ENCODE measurements at places on chromosomes 5 and 9.

GRCh38 chr5:169112016-169112415 is 188.9 kb downstream of the SLIT3 start:
- ATAC-seq: no peak

DNA sequence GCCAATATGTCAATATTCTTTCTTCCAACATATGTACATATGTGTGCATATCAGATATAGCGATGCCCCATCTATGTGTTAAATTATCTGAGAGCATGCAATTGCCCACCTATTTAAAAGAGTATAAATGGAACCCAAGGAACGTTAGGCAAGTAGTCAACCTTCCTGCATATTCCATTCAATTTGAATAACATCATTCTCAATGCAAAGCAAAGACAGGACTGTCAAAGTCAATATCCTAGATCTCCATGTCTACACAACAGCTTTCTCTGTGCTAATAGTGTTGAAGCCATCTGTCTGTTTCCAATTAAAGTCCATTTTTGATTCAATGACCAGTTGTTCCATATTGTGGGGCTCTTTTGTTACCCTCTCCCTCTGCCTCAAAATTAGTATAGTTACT is 85.3 kb upstream of the COX7C start:
- ATAC-seq: no peak

DNA sequence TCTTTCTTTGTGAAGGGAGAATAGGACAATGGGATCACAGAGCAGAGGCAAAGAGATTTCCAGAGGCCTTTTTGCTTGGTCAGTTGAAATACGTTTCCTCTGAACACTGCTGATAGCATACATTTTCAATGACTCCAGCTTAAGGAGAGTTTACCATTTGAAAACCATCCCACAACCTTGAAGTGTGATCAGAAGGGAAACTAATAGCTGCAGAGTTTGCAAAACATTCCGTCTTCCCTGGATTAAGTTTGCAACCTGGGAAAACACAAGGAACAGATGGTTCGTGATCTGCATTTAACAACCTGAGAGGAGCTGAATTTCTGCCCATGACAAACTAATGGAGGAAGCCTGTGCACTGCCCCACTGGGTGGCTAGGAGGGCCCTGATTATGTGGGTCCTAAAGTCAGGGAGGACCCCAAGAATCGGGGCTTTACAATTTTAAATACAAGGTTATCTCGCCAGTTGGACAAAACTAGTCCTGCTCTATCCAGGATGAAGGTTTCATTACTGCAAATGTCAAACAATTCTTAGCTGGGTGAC is 35.6 kb downstream of the MTX3 start:
- ATAC-seq: no peak

DNA sequence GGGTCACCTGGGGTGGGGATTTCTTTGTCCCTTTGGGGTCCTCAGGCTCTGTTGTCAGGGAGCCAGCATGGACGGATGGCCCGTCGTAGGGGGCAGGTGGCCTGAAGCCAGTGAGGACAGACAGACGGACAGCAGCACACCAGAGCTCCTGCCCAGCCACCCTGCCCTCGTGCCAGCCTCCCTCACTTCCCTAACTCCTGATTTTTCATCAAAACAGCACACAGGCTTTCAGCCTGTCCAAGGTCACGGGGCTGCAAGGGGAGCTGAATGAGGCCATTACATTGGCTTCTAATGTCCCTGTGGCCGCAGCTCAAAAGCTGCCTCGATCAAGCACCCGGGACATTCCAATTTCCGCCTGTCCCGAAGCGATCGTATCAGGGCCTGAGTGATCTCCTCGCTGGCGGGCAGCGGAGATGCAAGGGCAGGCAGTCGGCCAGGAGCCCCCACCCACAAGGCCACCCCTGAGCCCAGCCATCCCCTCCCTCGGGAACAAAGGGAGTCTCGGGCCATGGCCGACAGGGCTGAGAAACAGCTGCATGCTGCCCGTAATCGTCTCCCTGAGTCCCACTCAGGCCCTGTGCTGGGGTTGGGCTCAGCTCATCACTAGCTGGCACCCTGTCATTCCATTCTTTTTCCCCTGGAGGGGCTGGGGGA is 50.5 kb upstream of the RNU6ATAC start:
- ATAC-seq: no peak

- no peak for ATAC-seq
Measured at GRCh38 chr5:79560771-79561524, 47.0 kb upstream of the HOMER1 start.

DNA sequence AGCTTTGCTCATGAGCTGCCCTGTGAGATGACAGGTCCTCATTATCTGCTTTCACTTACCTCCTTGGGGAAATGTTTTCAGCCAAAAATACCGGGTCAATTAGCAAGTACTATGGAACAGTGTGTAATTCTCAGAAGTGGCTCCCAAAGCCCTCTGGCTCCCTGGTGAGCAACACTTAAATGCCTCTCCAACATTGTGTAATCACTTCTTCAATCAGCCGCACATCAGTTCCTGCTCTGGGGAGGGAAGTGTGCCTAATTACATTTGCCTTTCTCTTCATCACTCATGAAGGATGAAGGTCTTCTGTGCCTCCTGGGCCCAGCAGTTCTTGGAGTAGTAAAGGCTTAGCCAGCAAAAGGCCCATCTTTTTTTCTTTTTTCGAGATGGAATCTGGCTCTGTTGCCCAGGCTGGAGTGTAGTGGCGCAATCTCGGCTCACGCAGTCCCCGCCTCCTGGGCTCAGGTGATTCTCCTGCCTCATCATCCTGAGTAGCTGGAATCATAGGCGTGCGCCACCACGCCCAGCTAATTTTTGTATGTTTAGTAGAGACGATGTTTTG is 23.1 kb downstream of the NIM1K start:
- ATAC-seq: peak; percentile 91

DNA sequence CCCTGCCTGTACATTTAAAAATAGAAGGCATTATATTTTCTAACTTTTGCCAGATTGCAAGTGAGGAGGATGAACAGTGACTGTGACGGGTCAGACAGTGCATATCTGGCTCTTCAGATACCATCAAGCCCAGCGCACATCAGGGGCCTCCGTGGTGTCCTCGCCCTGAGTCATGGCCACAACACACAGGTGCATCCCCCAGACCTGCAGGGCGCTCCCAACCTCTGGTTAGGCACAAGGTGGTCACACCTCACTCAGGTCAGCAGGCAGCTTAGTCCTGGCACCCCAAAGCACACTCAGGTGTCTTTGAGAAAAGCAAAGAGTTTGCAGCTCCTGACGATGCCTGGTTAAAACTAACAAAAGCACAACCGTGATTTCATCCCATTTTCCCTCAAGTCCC is 28.6 kb downstream of the IRX2 start:
- ATAC-seq: no peak

- ATAC-seq: no peak
Measured at GRCh38 chr5:164207646-164208045, 702.2 kb downstream of the MAT2B start.

DNA sequence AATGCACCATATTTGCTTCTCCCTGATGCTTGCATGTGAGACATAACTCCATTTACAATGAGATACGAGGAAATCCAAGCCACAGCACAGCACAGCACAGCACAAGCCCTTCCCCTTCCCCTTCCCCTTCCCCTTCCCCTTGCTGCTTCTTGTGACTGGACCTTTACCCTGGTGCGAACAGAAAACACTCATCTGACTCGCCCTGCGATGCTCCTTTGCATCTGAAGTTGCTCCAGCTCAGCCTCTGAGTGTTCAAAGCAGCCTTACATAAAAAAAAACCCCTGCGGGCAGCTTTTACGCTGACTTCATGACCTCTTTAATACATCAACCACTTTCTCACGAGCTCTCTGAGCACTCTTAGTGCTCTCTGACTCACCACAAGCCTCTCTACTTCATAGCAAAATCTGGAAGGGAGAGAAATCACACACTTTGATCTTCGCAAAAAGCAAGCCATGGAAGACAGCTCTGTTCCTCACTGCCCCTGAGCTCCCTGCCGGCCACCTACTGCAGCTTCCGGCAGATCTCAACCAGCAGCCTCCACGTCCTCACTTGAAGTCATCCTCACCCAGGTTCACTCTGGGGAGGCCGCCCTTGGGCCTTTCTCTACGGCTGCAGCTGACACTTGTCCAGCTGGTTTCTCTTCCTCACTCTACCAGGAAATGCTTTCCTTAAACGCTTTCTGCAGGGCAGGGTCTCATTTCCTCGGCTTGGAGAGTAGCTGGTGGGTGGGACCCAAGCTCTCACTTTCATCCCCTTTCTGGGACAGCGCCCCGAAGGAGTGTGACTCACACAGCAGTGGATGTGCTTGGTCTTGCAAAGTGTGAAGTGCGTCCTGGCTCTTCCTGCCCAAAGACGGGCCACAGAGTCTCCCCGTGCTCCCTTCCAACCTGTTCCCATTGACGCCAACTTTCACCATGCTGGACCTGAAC is 5.3 kb downstream of the SLC34A1 start:
- ATAC-seq: peak; percentile 88

GRCh38 chr5:133430095-133430494 is 182.2 kb downstream of the FSTL4 start:
- ATAC-seq: no peak

GRCh38 chr9:133181561-133181960 is 17.8 kb upstream of the GBGT1 start:
- no peak for ATAC-seq

- ATAC-seq: no peak
Measured at GRCh38 chr5:140049713-140050112, 6.6 kb upstream of the NRG2 start.

DNA sequence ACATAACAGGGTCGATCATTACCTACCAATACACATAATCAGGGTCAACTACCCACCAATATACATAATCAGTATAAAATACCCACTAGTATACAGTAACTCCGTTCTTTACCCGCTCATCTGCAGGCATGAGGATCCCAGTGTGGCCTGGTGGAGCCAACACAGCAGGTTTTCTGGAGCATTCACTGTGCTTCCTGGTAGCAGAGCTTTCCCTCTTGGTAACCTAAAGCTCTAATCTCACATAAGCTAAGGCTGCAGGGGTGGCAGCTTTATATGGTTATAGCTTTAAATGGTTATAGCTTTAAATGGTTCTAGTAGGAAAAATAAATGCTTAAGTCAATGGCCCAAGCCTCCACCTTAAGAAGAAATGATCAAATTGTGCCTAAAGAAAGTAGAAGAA is 11.9 kb downstream of the LCN1 start:
- no peak for ATAC-seq

GRCh38 chr5:154421868-154422267 is 23.9 kb upstream of the SAP30L start:
- no peak for ATAC-seq

DNA sequence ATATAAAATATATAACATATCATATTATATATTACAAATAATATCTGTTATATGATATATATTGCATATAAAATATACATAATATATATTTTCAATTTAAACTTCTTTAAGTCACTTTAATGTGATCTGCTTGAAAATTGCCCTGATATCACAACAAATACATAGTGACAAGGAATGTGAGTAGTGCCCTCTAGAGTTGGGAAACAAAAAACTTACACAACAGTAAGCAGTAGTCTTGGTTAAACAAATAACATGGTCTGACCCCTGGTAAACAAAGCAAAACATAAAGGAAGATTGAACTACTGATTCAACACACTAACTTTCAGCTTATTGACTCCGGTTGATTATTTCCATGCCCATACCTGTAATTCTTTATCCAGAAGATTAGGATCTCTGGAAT is 188.3 kb upstream of the NMUR2 start:
- no peak for ATAC-seq

All from esophagus mucosa (tissue), 1 donor.